Heart right ventricle (tissue), 16 donors: ENCODE measurements at places on chromosomes 1 and 21. TPM values are rescaled to one million over a fixed set of nuclear protein-coding genes. Genes with fewer than 3 reads are reported as not detected.

DNA sequence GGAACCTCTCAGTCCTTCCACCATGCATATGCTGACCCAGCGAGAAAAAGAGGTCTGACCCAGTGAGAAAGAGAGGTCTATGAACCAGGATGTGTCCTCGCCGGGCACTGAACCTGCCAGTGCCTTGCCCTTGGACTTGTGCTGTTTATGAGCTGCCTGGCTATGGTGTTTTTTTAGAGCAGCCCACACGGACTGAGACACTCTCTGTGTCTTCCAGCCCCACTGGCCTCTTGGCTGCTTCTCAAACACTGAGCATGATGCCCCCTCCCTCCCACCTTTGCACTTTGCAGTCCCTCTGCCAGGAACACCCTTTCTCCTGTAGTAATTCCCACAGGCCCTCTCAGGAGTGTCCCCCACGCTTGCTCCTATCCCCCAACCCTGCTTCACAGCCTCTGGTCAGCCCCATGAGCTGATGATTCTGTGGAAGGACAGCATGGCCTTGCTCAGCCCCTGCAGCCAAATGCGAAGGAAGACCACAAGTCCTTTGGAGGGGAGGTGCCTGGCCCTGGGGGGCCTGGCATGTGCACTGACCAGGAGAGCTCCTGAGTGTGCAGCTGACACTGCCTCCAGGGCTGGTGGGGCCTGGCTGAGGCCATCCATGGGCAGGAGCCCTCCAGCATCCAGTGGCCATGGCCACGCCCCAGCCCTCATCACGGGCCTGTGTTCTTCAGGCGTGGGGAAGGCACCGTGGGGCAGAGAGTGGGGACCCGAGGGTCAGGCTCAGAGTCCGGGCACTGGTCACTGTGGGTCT is 23.8 kb downstream of the WNT3A start:
- no peaks in the 10 kb centered on the region for H3K4me1 ChIP-seq
- DNase-seq = no peak
- H3K27ac ChIP-seq = no peak overlapping the region

LCE1D gene
- total RNA-seq = not detected

DNA sequence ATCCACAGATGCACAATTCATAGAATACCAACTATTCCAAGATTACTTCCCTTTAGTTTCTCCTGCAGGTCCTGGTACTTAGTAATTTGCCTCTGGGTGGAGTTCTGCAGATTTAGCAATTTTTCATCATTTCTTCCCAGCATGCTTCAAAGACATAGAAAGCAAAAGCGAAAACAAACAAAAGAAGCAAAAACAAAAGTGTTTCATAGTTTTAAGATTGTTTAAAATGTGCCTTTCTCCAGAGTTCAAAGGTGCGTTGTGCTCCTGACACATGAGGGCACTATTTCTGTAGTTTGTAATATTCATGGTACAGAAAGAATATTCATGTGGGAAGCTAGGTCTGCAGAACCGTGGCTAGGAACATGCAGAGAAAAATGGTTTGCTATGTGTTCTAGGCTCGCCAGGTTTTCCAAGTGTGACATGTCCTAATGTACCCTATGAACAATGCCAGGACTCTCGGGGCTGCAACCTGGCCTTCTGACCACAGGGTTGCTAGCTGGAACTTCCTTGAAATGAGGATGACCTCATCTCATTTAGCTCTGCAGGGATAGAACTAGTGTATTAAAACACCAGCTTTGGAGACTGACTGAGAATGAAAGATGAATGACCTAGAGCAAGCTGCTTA is 30.0 kb upstream of the RCSD1 start:
- H3K27ac ChIP-seq = no peak overlapping the region
- peaks cover 5% of the 10 kb centered on the region for H3K4me1 ChIP-seq
- DNase-seq = no peak
- H3K27me3 ChIP-seq = no peaks in the 10 kb centered on the region

- DNase-seq = no peak
- H3K4me3 ChIP-seq = no peak overlapping the region
- H3K36me3 ChIP-seq = no peaks in the 10 kb centered on the region
These were observed 120.3 kb upstream of the DNAH14 start for GRCh38 chr1:224809137-224809536.

- H3K4me3 ChIP-seq = no peak overlapping the region
- no peaks in the 10 kb centered on the region for H3K36me3 ChIP-seq
- DNase-seq = no peak
These were observed 16.8 kb downstream of the LGR6 start for GRCh38 chr1:202210385-202210784.
